T follicular helper cell (primary cell): ENCODE measurements at places on chromosomes 2 and 18.

GRCh38 chr2:165897726-165898125, 55.9 kb downstream of the TTC21B start:
- no peak for DNase-seq

- no peak for DNase-seq
Observed at GRCh38 chr2:158094487-158095092, 7.1 kb upstream of the UPP2 start.

DNA sequence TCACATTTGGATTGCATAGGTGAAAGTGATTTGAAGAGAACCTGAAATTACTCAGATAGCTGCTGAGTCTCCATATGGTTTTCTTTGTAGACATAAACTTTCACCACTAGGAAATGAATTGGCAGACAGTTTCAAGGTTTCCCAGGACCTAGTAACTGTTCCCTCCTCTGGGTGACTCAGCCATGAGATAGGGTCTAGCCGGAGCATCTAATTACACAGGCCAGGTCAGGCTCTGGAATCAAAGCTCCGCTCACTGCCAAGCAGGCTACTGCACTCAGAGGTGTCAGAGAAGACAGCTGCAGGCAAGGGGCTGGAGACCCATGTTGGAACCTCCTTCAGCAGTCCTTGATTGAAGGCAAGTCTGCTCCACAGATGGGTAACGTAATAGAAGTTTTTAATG, 429.2 kb downstream of the TNS1 start:
- no peak for DNase-seq

- no peak for DNase-seq
Observed at GRCh38 chr2:219207134-219207883, 727 bp downstream of the ZFAND2B start.

GRCh38 chr18:66344227-66344626, 259.7 kb downstream of the CDH19 start:
- no peak for DNase-seq

GRCh38 chr2:182977463-182977862, 60.8 kb downstream of the NCKAP1 start:
- DNase-seq, result no peak

GRCh38 chr18:2147476-2148230, 423.7 kb downstream of the METTL4 start:
- DNase-seq, result no peak

DNA sequence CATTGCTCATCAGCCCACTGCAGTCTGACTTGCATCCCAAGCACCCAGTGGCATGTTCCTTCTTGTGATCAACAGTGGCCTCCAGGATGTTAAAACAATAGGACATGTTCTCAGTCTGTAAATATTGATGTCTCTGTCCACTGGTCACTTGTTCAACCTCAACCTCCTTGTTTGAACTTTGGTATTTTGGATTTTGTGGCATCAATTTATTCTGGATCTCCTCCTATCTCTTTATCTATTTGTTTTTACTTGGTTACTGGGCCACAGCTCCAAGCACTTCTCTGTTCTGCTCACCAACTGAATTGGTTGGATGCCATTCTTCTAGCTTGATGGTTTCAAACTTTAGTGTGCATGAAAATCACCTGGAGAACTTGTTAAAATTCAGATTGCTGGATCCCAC, 1414.8 kb upstream of the CELF4 start:
- no peak for DNase-seq

- DNase-seq, result no peak
Observed at GRCh38 chr2:188028739-188029138, 262.9 kb upstream of the GULP1 start.

DNA sequence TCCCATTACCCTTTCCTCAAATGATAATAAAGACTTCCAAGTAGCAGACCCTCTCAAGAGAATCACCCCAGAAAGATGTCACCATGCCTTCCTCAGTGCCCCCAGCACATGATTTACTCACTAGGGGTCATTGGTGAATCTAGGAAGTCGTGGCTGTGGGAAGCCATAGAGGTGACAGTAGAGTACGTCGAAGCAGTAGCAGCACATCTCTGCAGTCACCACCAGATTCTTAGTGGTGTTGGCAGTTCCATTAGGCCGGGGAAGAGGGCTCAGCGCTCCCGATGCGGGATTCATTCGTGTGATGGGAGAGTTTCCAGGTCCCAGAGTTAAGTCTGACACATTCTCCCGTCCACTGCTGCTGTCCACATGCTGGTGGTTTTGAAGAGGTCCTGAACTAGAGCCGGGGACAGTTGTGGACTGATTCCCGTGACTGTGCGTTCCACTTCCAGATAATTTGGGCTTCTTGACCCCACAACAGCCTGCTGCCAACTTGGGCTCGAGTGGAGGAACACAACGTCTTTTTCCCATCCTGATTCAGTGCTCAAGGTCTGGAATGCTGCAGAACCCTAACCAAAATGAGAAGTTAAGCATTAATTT, 12.0 kb downstream of the AMMECR1L start:
- no peak for DNase-seq
